HCT116 (cell line): ENCODE measurements at places on chromosomes 12 and 14. TPM values are rescaled to one million over a fixed set of nuclear protein-coding genes. Genes with fewer than 3 reads are reported as not detected.

GRCh38 chr12:26878661-26879119 is 45.7 kb upstream of the ITPR2 start:
- no peak overlapping the region for H3K27ac ChIP-seq
- no peaks in the 10 kb centered on the region for H3K4me1 ChIP-seq
- H3K36me3 ChIP-seq = no peaks in the 10 kb centered on the region
- no peak overlapping the region for H3K4me3 ChIP-seq
- DNase-seq = no peak

DNA sequence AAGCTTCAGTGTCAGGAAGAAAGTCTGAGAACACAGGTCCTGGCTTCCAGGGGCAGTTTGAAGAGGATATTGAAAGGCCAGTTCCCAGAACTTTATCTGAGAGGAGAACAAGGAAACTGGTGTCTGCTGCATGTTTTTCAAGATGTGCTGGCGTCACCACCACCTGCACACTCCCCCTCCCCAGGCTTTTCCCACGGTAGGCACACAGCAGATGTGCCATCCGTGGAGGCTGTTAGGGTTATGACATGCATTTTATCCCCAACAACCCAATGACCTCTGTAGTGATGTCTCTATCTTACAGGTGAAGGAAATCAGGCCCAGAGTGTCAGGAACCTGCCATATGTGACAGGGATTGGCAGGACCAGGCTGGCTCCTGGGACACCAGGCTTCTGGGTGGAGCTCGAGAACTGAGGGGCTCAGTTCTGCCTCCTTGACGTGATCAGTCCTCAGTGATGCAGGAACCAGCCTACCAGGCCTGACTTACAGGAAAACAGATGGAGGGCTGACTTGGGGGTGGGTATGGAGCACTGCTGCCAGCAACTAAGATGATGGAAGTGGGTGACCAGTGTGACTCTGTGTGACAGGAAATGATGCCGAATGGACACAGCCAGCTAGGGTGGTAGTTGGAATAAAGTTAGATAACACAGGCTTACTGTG is 16.8 kb downstream of the SLC25A47 start:
- H3K36me3 ChIP-seq = peaks cover 16% of the 10 kb centered on the region
- no peaks in the 10 kb centered on the region for H3K27me3 ChIP-seq
- H3K27ac ChIP-seq = no peak overlapping the region
- no peak for DNase-seq
- H3K4me1 ChIP-seq = peaks cover 8% of the 10 kb centered on the region; the same call in 1 of the 2 replicates

DNA sequence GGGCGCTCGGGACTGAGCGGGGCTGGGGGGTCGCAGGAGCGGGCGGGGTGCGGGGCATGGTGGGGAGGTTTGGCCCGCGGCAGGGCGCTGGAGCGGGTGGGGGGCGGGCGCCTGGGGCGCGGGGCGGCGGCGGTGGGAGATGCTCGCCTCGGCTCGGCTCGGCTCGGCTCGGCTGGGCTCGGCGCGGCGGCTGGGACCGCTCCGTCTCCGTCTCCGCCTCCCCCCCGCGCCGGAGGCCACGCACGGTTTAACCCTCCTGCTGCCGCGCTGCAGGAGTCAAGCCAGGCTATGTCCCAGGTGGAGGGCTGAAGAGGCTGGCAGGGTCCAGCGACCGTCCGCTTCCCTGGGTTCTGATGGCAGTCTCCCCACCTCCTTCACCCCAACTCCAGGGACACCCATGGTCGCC is at the start of gene PIANP:
PIANP (minus strand) TSS at position 170 of the 406 bp plus-strand sequence. CDS start 2,754 bp downstream, outside the sequence.
- DNase-seq = no peak
- H3K36me3 ChIP-seq = no peaks in the 10 kb centered on the region
- H3K4me3 ChIP-seq = no peak within 1 kb of the TSS
- H3K4me1 ChIP-seq = peaks cover 9% of the 10 kb centered on the region
- no peaks in the 10 kb centered on the region for H3K27me3 ChIP-seq

GRCh38 chr12:124902916-124903315 is 11.5 kb downstream of the UBC start:
- H3K27ac ChIP-seq = no peak overlapping the region
- no peaks in the 10 kb centered on the region for H3K27me3 ChIP-seq
- H3K4me3 ChIP-seq = no peak overlapping the region
- DNase-seq = no peak

The MYL2 gene
- total RNA-seq = 0.39 TPM

The CLBA1 gene
- 14.8 TPM for total RNA-seq

The TSHR gene
- total RNA-seq = not detected

The TPPP2 gene
- total RNA-seq = not detected
